ENCODE measurements at places on chromosomes 16 and 17. TPM values are rescaled to one million over a fixed set of nuclear protein-coding genes. Genes with fewer than 3 reads are reported as not detected.

GRCh38 chr17:71558901-71559300 is 561.9 kb upstream of the SOX9 start:
- DNase-seq, result no peak

GRCh38 chr17:64773836-64774761 is 112.0 kb upstream of the SMURF2 start:
- DNase-seq, result peak; percentile 75

The VAC14 gene
- 48.3 TPM for polyA plus RNA-seq

DNA sequence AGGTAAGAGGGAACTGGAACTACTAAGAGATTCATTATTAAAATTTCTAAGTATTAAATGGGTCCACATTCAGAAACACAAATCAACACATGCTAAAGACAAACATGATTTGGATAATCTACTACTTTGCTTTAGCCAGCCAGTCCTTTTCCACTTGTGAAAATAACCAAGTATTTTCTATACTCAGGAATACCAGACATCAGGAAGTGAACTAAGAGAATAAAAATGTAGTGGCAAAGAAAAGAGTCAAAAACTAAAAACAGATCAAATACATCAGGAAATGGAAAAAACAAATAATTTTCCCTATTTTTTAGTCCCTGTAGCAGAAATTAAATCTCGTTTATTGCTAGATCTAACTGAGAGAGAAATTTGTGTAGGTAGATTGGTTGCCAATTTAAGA is 78.0 kb downstream of the MYO1D start:
- no peak for DNase-seq

DNA sequence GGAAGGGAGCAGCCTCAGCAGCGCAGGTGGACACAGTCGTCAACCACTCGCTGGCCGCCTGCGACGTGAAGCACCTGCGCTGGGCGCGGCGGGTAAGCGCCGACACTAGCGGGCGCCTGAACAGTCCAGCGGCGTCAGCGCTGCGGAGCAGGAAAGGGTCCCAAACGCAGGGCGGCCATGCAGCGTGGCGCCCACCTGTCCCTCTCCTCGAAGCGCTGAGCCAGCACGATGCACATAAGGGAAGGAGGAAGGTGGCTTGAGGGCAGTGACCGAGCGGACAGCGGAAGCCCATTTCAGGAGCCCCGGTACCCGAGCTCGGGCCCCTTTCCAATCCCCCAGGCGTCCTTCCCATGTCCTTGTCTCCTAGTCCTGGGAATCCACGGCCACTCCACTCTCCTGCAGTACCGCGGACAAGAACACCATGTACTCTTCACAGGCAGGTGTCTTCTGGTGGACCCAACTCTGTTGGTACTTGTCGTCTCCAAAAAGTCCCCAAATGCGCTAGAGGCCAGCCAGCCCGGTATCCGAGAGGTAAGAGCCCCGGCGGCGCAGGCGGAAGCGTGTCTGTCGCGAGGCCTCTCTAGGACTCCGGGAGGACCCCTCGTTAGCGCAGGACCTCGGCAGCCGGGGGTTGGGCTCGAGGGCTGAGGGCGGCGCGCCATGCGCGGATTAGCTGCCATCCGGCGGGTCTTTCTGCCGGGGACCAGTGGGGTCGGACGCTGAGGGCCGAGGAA is 14.4 kb downstream of the ZNF232 start:
- DNase-seq, result no peak

The CENPX gene
- 100 TPM for polyA plus RNA-seq

DNA sequence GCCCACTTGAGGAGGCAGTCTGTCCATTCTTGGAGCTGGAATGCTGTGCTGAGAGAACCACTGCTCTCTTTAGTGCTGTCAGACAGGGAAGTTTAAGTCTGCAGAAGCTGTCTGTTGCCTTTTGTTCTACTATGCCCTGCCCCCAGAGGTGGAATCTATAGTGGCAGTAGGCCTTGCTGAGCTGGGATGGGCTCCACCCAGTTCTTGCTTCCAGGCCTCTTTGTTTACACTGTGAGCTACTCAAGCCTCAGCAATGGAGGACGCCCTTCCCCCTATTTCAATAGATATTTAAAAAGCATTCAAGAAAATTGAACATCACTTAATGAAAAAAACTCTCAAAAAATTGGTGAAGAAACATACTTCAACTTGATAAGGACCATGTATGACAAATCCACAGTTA is 313.5 kb downstream of the PHKB start:
- peak; percentile 52 for DNase-seq

The VTN gene
- polyA plus RNA-seq, result 1.0 TPM
